ENCODE measurements at places on chromosomes 13 and 19.

DNA sequence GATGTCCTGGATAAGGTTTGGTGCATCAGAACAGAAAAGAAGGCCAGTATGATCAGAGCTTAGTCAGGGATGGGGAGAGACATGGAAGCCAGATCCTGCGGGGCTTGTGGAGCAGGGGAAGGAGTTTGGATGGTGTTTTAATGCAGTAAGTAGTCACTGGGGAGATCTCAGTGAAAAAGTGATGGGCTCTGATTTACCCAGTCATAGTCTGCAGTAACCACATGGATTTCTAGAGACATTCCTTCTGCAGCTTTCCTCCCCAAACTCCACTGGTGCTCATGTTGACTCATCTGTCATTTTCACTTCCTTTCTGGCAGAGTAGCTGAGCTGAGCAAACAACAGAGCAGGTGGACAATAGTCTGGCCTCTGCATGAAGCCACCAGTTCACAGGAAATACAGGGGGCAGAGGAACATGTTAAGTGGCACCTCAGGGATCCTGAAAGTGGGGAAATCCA lies 144.1 kb downstream of the DPF1 start:
- DNase-seq, result no peak

- no peak for DNase-seq
These were observed 18.7 kb downstream of the PPP5C start for GRCh38 chr19:46365561-46365960.

DNA sequence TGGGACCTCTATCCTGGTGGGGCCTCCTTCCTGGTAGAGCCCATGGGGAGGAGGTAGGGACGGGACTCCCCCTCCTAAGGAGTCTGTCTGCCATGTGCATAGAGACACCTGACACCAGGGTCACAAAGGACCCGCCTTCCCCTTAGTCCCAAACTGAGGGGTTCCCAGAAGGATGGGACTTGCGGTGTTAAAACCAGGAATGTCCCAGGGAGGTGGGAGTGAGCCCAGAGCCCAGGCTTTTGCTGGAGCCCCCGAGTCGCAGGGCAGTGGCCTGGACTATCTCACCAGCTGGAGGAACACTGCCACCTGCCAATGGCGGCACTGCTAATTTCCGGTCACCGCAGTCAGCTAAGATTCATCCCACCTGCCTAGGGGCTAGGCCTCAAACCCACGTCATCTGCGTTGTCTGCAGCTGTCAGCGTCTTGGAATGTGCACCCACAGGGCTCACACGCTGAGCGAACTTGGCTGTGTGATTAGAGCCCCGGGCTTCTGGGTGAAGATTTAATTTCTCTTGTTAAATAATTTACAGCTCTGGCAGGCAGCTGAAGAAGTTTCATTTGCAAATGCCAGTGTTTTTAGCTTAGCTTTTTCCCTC lies 31.9 kb upstream of the ATP11A start:
- DNase-seq, result no peak

DNA sequence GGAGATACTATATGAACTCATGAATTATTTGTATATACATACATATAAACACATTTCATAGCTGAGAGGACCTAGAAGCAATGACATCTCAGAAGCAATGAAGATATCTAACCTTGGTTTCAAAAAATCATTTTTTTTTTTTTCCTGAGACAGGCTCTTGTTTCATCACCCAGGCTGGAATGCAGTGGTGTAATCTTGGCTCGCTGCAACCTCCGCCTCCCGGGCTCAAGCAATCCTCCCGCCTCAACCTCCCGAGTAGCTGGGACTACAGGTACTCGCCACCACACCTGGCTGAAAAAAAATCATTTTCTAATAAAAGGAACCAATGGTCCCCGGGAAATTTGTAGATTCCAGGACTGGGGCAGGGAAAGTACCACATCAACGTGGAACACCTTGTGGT lies 4.0 kb downstream of the ZNF565 start:
- DNase-seq, result no peak

DNA sequence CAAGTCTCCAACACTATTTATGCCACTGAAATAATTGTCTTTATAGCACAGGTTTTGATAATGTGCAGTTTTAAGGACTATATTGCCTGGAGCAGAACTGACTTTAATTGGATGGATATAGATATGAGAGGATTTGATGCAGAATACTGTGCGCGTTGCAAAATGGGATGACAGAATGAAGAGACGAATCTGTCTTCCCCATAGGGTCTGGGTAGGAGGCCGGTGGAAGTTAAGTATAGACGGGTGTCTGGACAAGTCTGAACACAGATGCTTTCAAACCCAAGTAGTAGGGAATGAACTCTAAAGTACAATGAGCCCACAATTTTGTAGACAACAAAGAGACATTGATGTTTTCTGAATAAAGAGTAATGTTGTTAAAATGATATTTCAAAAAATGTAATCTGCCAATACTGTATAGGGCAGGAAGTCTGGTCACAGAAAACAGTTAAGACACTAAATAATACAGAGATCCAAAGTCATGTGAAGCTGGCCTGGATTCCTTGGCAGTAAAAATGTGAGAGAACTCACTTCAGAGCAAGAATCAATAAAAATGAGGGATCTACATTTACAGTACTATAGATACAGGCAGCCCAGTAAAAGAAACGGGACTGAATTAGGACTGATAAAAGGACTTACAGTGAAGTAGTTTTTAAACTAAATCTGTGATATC lies 125.5 kb downstream of the ENOX1 start:
- no peak for DNase-seq

DNA sequence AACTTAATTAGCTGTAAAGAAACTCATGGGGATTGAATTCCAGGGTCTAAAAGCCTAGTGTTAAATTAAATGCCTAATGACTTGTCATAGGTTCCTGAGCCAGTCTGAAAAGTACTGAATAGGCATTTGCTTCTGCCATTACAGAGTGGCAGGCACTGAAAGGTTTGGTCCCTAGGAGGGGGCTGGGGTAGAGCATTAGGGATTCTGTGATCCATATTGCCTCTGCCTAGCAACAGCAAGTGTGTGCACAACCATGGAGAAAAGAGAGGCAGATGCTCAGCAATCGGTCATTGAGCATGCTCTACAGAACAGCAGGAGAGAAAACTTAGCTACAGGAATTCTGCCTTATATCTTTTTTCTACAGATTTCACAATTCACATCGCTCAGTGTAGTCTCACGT lies 133.5 kb downstream of the TRPC4 start:
- DNase-seq, result no peak

GRCh38 chr19:1501200-1501595 lies 10.2 kb downstream of the REEP6 start:
- DNase-seq, result no peak

DNA sequence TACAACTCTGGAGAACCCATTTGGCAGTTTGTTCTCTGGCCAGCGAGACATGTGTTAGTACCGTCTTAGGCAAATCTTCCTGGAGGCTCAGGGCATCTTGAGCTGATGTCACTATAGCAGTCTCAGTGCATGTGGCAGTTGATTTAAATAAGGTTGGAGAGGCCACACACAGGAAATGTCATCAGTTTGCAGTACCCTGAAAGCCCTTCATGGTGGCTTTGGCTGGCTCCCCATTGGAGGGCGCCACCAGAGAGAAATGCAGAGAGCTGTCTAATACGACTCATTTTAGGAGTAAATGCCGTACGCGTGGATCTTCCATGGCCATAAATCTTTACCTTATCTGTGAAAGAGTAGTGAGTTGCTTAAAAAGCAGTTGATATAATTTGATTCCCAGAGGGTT lies 163.1 kb downstream of the STK24 start:
- no peak for DNase-seq

GRCh38 chr13:99908140-99908803 lies 63.3 kb downstream of the ZIC5 start:
- no peak for DNase-seq

DNA sequence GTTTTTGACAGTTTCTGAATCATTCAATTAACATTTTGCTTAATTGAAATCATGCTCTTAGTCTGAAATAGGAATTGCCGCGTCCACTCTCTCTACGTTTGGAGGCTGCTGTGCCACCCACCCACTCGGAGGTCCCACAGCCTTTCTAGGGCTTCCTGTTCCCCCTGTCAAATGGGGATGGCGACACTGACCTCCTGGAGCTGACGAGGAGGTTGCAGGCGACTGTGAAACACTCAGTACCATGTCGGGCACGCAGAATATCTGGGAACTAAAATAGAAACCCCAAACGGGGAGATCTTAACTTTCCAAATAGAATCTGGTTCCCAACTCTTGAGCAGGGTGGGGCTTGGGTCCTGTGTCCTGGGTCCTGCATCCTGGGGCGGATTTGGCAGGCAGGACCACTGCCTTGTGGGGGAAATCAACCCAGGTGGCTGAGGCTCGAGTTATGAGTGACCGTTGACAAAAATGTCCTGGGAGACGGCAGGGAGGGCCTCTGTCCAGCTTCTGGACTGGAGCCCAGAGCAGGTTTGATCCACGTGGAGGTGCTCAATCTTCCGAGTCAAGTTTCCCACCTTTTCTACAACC lies 124.6 kb downstream of the RAB20 start:
- DNase-seq, result no peak

DNA sequence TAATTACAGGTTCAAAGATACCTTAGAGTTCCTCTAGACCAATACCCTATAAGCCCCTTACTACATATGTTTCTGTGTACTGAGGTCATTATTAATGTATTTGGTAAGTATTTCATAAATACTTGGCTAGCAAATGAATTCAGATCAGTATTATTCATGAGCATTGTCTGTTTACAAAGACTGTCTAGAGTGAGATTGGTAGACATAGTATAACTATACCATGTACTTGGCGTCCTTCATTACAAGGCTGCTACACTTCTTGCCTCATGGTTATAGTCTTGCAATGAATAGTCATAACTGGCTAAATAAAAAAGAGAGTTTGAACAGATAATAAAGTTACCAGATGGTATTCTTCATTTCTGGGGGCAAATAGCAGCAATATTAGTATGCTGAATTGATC lies 12.1 kb downstream of the SETDB2 start:
- no peak for DNase-seq

DNA sequence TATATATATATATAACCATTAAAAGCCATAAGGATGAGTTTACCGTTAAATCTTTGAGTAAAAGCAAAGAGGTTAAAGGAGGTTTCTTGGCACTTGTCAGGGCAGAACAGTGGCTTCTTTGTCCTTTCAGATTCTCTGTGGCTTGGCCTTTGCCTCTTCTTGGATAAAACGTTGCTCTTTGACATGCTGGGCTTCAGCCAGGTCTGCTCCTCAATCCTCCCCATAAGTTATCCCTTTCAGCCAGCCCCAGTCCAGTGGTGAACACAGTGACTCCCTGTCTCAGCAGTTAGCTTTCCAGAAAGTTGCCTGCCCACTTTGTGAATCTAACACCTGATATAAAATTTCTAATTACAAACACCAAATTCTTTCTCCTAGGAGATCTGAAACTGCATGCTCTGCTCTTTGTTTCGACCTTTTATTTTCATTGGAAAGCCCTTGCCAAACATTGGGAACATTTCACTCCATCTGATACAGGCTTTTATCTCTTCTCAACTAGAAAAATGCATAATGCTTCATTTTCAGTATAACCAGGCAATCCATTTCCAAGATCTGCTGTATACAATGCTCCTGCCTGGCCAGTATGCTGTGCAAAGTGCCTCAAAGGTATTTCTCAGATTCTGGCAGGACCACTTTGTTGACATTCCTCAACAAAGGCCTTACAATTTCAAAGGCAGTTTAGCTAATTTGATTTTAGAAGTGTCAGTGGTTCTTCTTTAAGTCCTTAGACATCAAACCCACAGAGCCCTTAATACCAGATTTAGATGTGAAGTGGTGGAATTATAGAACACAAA lies 16.2 kb upstream of the MED4 start:
- DNase-seq, result no peak

- no peak for DNase-seq
These were observed 19.0 kb upstream of the SPRY2 start for GRCh38 chr13:80359778-80360452.

DNA sequence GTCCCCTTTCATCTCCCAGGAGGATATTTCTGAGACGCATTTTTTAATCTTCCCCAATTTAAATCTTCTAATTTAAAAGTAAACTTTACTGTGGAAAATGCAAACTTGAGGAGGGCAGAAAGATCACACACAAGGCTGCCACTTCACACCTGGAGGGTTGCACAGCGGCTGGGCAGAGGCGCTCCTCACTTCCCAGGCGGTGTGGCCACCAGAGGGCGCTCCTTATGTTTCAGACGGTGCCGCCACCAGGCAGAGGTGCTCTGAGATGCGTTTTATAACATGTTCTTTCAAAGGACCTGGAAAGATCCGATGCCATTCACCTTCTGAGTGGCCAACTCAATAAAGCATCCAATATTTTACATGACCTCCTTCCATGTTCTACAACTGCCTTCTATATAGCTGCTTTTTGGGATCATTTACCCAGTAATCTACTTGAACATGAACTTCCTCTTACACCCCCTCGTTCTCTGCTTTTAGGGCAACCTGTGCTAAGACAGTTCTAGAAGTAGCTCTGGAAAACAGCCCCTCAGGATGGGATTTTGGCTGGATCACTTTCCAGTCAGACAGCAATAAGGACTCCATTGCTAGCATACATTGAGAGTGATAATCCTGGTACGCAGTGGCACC lies 14.8 kb upstream of the MTUS2 start:
- DNase-seq, result no peak

DNA sequence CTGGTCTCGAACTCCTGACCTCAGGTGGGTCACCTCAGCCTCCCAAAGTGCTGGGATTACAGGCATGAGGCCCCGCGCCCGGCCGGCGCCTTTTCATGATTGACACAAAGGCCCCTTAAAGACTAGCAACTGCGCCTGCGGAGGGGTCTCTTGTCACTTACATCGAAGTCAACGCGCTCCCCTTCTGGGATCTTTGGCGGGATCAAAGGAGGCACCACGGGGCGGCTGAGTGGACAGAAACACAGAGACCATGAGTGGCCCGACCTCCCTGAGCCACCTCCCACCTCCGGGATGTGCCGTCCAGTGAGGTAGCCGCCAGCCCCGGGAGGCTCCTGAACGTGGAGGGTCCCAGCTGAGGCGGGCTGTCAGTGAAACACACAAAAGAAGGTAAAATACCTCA lies 7.3 kb downstream of the TNNT1 start:
- DNase-seq, result no peak

- no peak for DNase-seq
These were observed 17.7 kb downstream of the WTIP start for GRCh38 chr19:34499155-34499834.

- no peak for DNase-seq
These were observed 720.8 kb downstream of the UQCRFS1 start for GRCh38 chr19:28492201-28492600.

All from activated naive CD4-positive, alpha-beta T cell (primary cell).